Fibroblast of upper back skin (primary cell): ENCODE measurements at places on chromosomes 16 and 17.

DNA sequence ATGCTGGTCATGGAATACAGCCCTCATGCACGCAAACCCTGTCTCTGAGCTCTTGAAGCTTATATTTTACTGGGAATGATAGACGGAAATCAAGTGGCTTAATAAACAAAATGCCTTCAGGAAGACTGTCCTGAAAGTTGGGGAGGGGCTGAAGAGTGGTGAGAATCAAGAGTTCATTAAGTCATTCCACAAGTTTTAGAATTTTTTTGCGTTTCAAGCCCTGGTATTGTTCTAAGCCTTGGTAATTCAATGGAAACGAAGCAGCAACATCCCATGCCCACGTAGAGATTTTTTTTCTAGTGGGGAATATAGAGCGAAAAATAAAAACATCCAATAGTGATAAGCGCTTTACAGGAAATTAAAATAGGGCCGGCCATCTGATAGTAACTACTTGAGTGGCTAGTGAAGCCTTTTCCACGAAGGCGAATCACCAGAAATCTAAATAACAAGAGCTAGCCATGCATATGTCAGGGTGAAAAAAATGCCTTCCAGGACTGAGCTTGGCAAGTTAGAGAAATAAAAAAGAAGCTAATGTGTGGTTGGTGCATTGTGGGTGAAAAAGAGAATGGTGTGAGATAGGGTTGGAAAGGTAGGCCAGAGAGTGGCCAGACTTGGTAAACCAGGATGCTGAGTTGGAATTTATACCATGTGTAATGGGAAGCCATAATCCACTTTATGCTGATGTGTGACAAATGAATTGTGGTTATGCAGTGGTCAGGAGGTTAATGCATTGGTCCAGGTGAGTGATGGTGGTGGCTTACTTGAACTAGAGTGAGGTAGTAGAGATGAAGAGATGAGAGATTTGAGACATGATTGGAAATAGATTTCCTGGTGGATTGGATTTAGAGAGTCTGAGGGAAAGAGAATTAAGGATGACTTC lies 772 bp downstream of the PFAS start:
- no peak for DNase-seq

GRCh38 chr16:11245988-11246387 lies 10.0 kb downstream of the SOCS1 start:
- no peak for DNase-seq

- DNase-seq, result peak; percentile 13
These were observed 591 bp downstream of the PSMD7 start for GRCh38 chr16:74297145-74297665.

- DNase-seq, result no peak
These were observed 187.0 kb downstream of the SOX9 start for GRCh38 chr17:72307836-72308235.

DNA sequence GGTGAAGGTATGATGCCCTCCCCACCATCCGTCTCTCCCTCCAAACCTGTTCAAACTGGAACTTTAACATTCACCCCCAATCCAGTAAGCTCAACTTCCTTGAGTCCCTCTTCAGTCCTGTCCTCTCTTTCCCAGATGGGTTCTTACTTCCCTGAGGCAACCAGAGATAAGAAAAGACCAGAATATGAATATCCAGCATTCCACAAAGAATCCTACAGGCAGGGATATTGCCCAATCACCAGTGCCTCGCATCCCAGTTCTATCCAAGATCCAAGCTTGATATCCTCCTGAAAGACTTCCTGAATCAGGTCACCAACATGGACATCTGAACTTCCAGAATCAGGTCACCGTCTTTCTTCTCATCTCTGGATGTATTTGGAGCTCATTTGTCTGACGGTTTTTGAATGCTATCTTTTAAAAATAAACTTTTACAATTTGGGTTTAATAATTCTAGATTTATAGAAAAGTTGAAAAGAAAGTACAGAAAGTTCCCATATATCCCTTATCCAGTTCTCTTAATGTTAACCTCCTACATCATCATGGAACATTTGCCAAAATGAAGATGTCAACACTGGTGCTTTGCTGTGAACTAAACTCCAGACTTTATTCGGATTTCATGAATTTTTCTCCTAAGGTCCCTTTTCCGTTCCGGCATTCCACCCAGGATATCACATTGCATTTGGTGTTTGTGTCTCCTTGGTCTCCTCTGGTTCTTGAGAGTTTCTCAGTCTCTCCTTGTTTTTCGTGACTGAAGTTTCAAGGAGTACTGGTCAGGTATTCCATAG lies 13.7 kb upstream of the COL1A1 start:
- peak; percentile 54 for DNase-seq

DNA sequence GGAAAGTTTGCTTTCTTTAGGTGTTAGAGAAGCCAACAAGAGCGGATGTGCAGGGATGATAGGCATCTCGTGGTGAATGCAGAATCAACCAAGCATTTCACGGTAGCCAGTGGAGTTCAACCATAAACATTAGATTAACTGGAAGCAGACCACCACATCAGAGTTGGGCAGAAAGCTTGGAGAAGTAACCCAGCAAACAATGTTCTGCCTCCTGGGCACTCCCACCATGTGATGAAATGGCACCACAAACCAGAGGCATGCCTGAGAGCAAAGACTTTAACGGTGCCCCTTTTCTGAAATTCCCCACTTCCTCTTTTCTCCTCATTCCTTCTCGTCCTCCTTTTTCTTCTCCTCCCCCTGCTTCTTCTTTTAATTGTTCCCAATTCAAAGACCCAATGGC lies 193.5 kb upstream of the ANKFN1 start:
- DNase-seq, result no peak

DNA sequence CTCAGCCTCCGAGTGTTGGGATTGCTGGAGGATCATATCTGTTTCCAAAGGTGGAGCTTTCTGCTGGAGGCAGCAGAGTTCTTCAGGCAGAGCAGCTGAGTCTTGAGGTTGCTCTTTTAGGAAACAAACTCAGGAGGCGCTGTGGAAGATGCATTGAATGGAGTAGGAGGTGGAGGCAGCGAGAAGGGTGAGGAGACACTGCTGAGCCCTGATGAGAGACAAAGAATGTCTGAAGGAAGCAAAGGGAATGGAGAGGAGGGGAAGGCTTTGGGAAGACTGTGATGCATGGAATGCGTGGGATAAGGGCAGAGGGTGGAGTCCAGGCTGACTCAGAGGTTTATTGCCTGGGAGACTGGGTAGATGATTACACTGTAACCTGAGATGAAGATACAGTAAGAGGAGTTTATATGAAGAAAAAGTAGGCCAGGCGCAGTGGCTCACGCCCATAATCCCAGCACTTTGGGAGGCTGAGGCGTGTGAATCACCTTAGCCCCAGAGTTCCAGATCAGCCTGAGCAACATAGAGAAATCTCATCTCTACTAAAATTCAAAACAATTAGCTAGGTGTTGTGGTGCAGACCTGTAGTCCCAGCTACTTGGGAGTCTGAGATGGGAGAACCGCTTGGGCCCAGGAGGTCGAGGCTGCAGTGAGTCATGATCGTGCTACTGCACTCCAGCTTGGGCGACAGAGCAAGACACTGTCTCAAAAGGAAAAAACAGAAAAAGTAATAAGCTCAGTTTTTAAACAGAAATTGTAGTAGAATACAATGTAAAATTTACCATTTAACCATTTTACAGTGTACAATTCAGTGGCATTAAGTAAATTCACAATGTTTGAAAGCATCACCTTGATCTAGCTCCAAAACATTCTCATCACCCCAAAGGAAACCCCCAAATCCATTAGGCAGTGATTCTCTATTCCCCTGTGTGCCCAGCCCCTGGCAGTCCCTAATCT lies 17.8 kb upstream of the TMEM219 start:
- peak; percentile 99 for DNase-seq

GRCh38 chr16:1637526-1637925 lies 25.4 kb downstream of the CRAMP1 start:
- no peak for DNase-seq

- no peak for DNase-seq
These were observed 6.2 kb downstream of the PGS1 start for GRCh38 chr17:78384479-78385175.

- DNase-seq, result peak; percentile 26
These were observed 164.6 kb downstream of the CPPED1 start for GRCh38 chr16:12639044-12639443.

GRCh38 chr16:86577314-86577971 lies 906 bp upstream of the FOXL1 start:
- DNase-seq, result no peak

GRCh38 chr16:6684076-6684673 lies 648.5 kb upstream of the RBFOX1 start:
- no peak for DNase-seq

DNA sequence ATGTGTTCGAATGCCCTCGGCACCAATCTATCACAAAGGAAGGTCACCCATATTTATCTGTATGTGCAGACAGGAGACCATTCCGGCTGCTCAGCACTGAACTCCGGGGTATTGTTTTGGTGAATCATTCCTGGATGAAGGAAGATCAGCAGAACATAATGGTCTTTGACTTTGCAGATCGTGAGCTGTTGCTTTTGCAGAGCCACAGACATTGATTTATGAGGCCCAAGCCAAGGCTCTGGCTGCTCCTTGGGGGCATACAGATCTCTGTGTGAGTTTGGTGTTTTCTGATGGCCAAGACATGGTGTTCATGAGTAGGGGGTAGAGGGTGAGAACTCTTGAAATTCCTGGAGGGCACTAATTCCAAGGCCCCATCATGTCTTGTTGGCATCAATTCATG lies 458.8 kb upstream of the HSBP1 start:
- DNase-seq, result peak; percentile 12

DNA sequence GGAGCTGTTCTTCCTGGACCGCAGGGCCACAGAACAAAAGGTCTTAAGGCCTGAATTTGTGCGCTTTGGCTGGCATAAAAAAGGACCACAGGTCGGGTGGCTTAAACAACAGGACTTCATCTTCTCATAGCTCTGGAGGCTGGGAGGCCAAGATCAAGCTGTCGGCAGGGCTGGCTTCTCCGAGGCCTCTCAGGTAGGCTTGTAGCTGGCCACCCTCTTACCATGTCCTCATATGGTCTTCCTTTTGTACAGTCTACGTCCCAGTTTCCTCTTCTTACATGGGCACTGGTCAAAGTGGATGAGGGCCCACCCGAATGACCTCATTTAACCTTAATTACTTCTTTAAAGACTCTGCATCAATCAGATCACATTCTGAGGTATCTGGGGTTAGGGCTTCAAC lies 257.6 kb downstream of the CBLN1 start:
- no peak for DNase-seq

DNA sequence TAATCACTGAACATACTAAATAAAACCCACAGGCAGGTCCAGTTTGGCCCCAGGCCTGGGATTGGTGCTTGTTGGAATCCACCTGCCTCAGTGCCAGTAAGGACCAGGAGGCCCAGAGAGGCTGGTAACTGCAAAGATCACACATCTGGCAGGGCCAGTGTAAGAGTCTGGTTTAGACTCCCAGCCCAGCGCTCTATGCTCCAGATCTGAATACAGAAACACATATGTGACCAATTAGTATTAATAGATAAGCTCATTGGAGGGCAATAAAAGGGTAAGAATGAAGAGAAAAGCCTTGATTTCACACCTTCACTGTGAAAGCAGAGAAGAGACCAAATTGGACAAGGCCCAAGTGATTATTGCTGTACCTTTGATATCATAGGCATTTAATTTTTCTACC lies 13.6 kb upstream of the CCDC182 start:
- no peak for DNase-seq

- no peak for DNase-seq
These were observed 731 bp upstream of the MKS1 start for GRCh38 chr17:58219789-58220183.

DNA sequence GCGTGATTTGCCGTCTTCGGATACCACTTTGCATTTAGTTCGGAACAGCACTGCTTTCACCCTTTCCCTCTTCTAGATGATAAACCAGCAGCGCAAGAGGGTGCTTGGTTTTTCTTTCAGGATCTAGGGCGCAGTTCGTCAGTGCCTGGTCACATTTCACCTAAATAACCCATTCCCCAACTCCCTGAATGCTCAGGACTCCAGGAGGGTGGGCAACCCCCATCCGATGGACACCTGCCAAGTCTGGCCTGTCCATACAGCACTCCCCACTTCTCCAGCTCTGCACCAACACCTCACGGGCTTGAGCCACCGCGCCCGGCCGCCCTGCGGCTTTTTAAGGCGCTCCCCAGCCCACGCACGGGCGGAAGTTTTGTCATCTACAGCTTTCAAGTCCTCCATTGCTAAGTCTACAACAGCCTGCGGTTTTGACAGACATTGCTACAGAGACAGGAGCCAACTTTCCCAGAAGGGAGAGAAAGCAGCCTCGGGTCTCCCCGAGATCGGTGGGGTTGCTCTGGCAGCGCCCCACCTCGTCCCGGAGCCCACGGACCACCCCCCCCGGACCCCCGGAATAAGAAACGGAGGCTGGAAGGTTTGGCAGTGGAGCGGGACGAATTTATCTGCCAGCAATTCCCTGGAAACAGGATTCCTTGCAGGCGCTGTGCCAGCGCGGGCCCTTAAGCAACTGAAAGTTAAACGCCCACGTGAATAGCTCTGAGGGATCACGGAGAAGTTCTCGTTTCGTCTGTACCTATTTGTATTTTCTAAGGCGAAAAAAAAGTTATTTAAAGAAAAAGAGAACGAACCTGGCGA lies 38.6 kb upstream of the SLFN13 start:
- DNase-seq, result peak; percentile 52

- no peak for DNase-seq
These were observed 89.7 kb downstream of the WWOX start for GRCh38 chr16:78189121-78189520.

- no peak for DNase-seq
These were observed 40.7 kb upstream of the SLC12A3 start for GRCh38 chr16:56824331-56824730.

DNA sequence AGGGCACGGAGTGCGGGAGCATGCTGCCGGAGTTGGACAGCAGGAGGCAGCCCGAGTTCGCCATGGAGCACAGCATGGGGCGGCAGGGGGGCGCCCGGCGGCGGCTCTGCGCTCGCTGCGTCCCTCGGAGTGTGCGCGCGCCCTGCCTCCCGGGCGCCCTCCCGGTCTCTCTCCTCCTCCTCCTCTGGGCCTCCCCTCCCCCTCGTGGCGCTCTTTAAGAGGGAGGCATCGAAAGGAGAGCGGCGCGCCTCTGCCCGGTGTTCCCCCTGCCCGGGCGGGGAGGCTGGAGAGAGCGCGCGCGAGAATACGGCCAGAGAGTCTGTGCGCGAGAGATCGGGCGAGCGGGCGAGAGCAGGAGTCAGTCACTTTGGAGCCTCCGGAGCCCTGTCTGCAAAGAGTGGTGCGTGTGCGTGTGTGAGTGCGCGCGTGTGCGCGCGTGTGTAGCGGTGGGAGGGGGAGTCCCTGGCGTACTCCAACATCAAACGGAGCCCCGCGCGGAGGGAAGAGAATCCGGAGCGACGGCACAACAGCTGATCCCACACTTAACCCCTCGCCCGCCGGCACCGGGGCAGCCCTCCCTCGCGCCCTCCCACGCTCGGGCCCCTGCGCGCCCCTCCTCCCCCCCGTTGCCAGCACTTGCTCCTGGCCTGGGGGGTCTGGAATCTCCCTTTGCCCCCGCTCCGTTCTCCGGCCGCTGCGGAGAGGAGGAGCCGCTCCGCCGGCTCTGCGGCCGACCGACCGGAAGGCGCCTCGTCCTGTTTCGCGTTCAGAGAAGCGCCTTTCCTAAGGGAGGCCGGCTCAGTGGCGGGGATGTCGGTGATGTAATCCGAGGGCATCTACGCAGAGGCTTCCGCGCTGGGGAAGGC lies 108.9 kb downstream of the ENGASE start:
- DNase-seq, result no peak
